ENCODE measurements at places on chromosomes 7 and 10.

- DNase-seq: no peak
Observed at GRCh38 chr10:30736685-30737232, 107.2 kb upstream of the LYZL2 start.

DNA sequence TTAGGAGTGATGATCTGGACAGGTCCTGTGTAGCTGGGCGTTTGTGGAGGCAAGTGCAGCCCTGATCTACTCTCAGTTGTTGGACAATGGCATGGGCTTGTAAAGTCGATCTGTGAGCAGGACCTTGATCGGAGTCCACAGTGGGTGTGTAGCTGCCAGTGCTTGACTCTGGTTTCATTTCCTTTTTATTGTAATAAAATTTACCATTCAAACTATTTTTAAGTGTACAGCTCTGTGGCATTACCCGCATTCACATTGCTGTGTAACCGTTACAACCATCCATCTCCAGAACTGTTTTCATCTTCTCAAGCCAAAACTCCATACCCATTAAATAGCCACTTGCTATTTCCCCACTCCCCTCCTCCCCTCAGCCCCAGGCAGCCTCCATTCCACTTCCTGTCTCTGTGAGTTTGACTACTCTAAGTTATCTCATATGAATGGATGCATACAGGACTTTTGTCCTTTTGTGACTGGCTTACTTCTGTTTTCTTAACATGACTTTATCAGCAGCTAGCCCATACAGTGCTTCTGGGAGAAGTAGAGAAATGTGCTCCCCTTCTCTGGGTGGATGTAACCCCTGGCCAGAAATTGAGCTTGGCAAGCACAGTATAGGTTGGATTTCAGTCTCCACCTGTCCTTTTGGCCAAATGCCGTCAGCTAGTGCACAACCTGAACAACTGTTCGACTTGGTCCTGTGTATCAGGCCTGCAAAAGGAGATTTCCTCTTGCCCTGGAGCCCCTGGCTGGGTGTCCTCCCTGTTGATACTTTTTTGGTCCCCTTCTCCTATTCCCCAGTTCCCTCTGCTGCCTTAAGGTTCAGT lies 180.0 kb downstream of the LRMDA start:
- no peak for DNase-seq

- DNase-seq: no peak
Observed at GRCh38 chr7:30932562-30932961, 20.9 kb downstream of the AQP1 start.

- no peak for DNase-seq
Observed at GRCh38 chr7:131747658-131748232, 191.3 kb upstream of the PODXL start.

- DNase-seq: no peak
Observed at GRCh38 chr7:101009629-101010028, 10.3 kb upstream of the MUC17 start.

- DNase-seq: no peak
Observed at GRCh38 chr10:44478040-44478439, 93.1 kb upstream of the CXCL12 start.

GRCh38 chr10:47361293-47361692 lies 13.1 kb downstream of the RBP3 start:
- DNase-seq: no peak

GRCh38 chr10:78513330-78513729 lies 479.7 kb downstream of the RPS24 start:
- no peak for DNase-seq

DNA sequence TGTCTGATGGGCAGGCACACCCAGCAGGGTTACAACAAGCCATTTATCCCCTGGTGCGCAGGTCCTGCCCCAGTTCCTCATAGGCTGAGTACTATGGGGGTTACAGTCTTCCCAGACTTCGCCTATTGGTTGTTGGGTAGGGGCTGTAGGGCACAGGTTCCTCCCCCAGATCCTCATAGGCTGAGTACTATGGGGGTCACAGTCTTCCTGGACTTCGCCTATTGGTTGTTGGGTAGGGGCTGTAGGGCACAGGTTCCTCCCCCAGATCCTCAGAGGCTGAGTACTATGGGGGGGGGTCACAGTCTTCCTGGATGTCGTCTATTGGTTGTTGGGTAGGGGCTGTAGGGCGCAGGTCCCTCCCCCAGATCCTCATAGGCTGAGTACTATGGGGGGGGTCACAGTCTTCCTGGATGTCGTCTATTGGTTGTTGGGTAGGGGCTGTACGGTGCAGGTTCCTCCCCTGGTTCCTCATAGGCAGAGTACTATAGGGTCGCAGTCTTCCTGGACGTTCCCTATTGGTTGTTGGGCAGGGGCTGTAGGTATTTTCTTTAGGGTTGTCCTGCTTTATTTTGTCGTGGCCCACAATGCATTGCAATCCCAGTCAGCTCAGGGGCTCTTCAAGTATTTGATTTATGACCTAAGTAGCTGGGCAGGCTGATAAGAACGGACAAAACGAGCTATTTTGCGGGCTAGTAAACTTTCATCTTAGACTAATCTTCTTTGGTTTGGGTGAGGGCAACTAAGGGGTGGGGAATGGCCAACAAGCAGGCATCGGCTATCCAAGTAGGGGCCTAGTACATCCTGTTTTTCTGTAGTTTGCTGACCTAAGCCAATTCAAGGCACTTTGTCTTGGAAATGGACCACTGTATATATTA lies 3.4 kb downstream of the LRRC27 start:
- no peak for DNase-seq

GRCh38 chr7:139669106-139670061 lies 108.4 kb downstream of the HIPK2 start:
- no peak for DNase-seq

DNA sequence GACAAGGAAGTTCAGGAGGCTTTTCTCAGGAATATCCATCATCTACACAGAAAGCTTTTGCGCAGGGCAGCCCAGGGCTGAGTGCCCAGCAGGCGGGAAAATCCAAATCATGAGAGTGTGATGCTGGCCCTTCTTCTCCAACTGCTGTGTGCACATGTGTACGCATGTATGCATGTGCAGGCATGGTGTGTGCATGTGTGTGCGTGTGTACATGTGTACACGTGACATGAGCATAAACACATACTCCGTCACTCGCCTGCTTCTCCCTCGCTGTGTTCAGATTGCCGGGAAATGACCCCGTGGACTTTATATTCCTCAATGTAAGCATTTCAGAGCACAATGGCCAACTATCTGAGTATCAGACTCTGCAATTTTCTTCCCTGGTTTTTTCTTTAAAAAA lies 85.1 kb downstream of the PRPF18 start:
- DNase-seq: no peak

DNA sequence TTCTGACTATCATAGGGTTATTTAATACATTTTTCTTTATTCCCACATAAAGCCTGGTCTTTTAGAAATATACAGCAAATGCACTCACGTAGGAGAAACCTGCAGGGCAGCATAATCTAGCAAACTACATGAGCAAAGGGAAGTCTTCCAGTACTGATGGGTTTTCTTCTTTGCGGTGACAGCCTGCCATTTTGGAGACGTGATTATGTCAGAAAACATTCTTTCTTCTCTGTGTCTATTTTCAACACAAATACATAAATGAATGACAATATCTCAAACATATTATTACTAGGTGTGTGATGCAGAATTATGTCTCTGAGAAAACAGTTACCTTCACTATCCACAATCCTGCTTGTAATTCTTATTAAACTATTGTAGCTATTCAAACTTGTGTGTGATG lies 425.0 kb downstream of the GPAM start:
- no peak for DNase-seq

Measured in nucleus accumbens (tissue), 56 donors.